Nephron progenitor cell (in vitro differentiated cells): ENCODE measurements at places on chromosomes 1 and 21.
A peak's percentile ranks its signal among the peaks of the same experiment; 100 is the strongest.

- DNase-seq, result no peak
These were observed 47.8 kb downstream of the CHML start for GRCh38 chr1:241592273-241592958.

DNA sequence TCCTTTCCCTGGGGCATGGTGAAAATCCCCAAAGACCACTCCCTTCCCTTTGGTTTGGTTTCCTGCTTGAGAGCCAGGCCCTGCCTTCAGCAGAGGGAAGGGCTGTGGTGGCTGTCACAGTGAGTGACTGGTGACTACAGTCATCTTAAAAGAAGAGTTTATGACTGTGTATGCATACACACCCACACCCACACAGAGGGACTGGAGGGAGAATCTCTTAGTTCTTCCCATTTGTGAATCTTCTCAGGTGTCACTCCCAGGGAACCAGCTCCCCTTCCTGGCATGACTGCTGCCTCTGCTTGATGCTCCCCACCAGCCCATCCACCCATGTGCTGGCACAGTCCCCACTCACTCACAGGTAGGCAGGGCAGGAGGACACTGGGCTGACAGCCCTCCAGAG is 3.9 kb upstream of the KCNA2 start:
- DNase-seq, result no peak

DNA sequence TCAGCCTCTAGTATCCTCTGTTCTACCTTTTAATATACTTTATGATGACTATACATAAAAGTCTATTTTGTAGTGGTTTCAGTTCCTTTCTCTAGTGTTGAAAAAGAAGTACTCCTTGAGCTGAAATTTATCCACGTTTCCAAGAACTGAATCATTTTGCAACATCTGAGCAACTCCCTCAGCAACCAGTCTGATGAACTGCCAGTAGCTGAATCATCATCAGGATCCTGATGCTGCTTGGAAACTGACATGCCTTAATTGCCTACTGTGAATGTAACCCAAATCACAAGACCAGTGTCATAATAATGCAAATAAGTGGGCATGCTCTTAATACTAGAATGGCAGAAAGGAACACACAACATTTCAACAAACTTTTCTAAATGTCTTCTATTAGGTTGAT is 103.3 kb downstream of the CYYR1 start:
- no peak for DNase-seq

- peak; percentile 91 for DNase-seq
These were observed 63.5 kb upstream of the NFASC start for GRCh38 chr1:204806943-204807687.

DNA sequence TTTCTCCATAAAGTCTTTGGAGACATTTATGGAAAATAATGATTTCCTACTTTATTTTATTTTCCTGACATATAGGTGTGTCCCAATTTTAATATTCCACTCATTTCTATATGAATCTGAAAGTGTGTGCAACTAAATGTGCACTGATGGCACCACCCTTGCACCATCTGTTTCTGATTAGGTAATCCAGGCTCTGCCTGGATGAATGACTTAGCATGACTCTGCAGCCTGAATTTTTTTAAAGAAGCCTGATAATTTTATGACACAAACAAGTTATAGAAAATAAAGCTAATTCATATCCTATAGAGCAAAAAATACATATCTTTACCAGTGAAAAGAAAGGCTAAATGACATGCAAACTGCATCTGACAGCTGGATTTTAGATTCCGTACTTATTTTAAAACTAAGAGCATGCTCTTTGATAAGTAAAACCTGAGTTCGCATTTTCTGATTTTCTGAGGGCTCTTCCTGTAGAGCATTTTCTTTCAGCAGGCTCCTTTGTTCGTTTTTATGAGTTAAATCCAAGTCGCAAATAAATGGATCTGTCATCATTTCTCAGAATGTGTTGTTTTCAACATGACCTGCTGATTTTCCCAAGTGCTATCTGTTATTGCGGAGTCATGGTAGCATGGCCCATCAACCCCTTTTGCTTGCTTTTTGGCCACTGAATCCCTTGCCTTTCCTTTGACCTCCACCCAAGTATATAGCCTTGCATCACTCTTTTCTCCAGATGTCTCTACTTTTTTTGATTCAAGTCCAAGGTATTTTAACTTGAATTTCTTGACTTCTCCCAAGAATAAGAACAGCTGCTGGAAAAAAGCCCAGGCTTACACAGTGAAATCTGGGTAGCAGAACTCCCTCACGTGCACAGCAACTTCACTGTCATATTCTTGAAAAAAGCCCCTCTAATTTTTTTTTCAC is 52.8 kb upstream of the LYPLAL1 start:
- DNase-seq, result no peak
